ENCODE measurements at places on chromosomes 7 and 10.
A peak's percentile ranks its signal among the peaks of the same experiment; 100 is the strongest.

DNA sequence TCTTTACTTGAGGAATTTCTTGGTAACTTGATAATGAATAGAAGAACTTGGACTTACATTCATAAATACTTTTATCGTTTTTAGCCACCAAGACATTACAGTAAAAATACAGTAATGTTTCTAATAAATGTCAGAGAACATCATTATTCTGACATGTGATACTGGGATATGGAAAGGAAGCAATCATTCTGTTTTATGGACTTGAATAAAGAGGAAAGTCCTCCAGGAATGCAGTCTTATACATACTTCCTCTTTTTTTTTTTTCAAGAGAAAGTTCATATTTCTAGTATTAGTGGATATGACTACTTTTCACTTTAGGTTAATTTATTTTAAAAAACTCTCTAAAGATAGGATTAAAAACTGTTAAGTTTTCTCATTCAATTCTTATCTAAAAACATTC lies 220.0 kb upstream of the SEMA3C start:
- no peak for DNase-seq

DNA sequence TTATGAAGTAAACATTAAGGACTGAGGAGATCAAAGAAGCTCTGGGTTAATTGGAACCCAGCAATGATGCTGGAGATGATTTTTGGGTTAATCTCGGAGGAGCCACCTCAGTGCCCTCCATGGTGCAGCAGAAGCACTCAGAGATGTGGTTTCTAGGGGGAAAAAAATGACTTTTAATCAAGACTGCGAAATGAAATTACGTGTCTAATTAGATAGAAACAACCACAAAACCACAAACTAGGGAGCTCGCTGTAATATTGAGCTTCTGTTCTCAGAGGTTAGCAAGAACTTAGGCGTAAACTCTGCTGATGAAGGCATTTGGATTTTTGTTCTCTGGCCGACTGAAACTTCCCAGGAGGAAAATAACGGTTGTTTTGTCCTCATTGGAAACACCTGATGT lies 319.0 kb downstream of the GRID1 start:
- DNase-seq: no peak

- DNase-seq: no peak
These were observed 199.5 kb downstream of the PTEN start for GRCh38 chr10:88062798-88063472.

DNA sequence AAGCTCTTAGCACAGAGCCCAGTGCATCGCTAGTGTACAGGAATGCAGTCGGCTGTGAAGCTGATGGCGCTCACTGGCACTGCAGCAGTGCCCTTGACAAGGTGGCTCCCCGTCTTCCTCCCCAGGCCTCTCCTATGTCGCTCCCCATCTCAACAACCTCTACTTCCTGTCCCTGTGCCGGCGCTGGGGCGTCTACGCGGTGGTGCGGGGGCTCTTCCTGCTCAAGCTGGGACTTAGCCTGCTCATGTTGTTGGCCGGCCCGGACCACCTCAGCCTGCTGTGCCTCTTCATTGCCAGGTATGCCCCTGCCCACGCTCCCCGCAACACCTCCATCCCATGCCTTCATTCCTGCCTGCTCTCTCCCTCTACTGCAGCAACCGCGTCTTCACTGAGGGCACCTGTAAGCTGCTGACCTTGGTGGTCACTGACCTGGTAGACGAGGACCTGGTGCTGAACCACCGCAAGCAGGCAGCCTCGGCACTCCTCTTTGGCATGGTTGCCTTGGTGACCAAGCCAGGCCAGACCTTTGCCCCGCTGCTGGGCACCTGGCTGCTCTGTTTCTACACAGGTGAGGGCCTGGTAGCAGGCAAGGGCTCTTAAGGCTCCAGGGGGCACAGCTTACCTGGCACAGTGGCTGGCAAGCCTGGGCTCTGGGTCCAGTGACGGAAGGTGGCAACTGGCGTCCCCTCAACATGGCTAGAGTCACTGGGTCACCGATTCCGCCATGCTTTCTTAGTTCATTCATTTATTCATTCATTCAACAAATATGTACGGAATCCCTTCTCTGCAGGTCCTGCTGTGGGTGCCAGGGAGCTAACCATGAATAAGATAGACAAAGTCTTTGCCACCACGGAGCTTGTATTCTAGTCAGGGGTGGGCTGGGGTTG lies 22.3 kb upstream of the C10orf95 start:
- peak; percentile 32 for DNase-seq

- peak; percentile 41 for DNase-seq
These were observed 120.5 kb downstream of the GALNT11 start for GRCh38 chr7:152145853-152146466.

GRCh38 chr10:79286318-79286951 lies 60.8 kb upstream of the PPIF start:
- DNase-seq: peak; percentile 85

DNA sequence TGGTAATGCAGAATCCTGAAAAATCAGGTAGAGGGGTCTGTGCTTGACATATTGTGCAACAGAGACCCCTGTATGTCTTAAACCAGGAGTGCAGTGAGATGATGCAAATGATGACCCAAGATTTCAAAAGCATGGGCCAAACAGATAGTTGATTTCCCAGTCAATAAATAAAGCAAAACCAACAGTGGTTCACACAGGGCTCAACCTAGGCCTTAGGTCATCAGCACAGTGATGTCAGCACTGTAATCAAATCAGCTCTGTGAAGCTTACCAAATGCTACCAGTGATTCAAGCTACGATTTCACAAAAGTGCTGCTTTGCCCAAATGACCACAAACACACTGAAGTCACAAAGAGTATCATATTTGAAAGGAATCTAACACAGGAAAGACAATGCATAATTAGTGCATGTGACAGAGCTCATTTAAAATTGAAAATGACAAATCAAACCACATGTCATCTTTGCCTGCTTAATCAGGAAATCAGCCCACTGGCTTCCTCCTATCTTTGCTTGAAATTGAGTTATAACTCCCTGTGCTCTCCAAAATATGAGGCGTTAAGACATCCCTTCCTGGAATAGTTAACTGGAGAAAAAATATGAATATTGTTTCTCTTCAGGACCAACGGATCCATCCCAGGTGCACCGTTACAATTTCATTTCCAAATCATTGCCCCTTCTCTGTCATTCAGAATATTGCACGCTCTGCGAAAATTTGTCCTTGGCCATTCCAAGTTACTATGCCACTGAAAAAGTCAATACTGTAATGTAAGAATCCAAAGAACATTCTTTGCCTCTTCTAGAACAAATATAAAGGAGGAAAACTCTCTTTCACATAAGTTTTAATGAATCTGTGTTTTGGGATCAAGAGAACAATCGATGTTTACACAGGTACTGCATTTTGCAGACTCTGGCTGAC lies 41.9 kb upstream of the ASL start:
- no peak for DNase-seq

DNA sequence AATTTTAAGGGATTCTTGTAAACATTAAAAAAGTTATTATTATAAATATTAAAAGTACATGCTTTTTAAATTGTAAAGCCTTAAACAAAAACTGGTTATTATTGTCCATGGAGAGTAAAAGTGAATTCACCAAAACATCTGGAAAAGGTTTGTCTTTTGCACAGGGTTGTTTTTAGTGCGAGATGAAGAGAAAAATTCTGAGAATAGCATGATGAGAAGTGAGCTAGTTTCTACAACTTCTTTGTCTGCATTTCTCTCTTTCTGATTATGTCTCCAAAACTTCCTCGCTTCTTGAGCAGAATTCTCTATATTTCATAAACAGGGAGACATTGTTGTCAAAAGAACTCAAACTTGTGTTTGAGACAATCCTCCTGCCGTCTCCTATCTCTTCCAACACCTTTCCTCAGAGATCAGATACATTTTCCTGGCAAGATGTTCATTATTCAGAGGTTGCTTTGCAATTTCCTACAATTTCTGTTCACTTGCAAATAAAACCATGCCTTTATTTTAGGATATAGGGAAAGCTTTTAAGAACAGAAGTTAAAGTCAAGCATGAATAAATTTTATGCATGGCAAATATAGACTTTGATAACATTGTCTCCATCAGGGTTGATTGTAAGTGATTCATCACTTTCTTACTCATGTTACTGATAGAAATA lies 372.1 kb upstream of the NPVF start:
- no peak for DNase-seq

DNA sequence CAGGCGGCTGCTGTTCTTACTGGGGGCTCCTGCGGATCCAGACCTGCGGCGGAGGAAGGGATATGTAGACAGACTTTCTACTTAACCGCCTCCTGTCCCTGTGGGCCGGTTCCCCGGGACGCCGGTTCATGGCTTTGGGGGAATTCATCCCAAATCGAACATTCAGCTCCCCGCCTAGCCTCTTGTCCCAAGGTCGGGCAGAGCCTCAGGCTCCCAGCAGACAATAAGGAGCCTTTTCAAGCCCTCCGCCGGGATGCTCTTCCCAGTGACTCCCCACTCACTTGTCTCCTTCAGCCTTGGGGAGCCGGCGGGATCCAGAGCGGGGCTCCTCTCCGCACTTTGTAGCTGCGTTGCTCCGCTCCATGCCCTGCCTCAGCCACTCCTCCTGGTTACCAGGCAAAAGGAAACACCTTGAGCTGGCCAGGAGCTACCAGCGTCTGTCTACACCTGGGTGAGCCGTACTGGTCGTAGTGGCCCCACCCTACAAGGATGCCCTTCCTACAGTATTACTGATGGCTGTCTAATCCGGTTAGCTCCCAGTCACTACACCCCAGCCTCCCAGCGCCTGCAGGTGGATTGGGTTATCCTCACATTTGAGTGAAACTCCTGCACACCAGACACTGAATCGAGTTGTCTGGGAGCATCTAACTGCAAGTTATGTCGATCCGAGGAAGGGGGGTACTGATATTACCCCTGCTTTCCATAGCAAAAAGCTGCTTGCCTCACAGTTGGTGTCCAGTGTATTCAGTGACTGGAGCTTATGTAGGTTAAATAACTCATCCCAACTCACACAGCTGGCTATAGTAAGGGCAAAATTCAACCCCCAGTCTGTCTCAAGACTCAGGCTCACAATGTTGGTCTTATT lies at the start of gene C10orf95:
Gene C10orf95 (minus strand): TSS at position 439 of the 865 bp plus-strand sequence. CDS start 450 bp downstream, outside the sequence.
- no peak for DNase-seq

DNA sequence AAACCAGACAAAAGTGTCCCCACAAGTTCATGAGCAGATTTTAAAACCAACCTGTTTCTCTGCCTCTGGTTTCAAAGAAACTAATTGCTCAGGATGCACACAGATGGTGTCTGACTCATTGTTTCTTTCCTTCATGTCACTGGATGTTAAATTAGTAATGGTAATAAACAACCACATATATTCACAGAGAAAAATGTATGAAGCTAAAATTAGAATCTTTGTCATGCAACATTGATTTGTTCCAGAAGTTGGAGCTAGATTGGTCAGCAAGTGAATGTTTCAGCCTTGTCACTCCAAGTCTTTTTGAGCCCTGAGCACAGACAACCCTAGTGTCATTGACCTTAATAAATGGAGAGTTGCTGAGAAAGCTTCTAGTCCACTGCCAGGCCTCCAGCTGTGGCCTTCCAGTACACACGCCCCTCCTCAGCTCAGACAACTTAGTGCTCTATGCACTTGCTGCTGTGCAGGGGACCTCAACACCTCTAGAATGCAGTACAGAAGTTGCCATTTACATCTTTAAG lies 175.9 kb downstream of the CCDC71L start:
- no peak for DNase-seq

- no peak for DNase-seq
These were observed 10.8 kb downstream of the ANXA11 start for GRCh38 chr10:80194373-80195045.

DNA sequence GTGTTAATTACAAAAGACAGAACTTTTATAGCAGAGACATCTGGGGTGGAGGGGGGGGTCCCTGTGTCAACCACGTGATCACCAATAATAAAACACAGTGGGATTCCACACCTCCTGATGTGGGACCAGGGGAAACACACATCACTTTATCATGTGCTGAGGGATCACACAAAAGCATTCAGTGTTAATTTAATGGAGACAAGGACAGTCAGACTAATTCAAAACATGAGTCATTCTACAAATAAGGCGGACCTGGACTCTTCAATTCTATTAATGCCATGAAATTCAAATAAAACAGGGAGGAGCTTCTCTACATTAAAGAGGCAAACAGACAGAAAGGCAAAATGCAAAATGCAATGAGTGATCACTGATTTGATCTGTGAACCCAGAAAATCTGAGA lies 67.3 kb upstream of the PFKP start:
- no peak for DNase-seq

GRCh38 chr7:17194656-17195055 lies 103.8 kb upstream of the AHR start:
- DNase-seq: no peak

DNA sequence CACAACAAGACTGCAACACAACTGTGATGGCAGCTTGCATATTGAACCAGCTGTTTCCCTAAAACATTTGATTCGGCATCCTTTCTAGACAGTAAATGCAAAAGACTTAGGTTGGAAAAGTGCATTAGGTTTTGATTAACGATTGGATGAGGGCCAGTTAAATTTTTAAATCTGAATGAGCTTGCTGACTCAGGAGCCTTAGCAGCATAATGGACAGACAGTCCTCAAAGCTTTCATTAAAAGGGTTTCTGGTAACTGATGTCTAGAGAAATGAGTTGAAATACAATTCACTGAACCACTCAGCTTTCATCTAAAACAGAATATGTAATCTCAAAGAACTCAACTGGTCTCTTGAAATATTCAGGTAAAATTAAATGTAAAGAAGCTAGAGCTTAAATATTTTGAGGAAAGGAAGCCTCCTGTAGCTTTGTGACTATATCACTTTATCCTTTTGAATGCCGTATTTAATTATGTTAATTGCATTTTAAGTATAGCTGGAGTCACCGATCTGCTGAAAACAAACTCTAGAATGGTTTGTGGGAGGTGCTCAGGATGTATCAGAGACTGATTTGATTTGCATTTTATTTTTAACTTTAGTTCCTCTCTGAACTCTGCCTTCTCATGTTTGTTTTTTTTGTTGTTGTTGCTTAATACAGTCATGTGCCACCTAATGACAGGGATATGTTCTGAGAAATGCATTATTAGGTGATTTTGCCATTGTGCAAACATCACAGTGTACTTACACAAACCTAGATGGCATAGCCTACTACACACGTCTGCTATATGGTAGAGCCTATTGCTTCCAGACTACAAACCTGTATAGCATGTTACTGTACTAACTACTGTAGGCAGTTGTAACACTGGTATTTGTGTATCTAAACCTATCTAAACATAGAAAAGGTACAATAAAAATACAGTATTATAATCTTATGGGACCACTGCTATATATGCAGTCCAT lies 29.2 kb upstream of the ATRNL1 start:
- no peak for DNase-seq

- no peak for DNase-seq
These were observed 11.6 kb upstream of the PALD1 start for GRCh38 chr10:70466951-70467350.
